ENCODE measurements at places on chromosomes 3 and 15.
A peak's percentile ranks its signal among the peaks of the same experiment; 100 is the strongest.

GRCh38 chr15:96053031-96053780 lies 277.3 kb upstream of the NR2F2 start:
- peak; percentile 21 for DNase-seq

DNA sequence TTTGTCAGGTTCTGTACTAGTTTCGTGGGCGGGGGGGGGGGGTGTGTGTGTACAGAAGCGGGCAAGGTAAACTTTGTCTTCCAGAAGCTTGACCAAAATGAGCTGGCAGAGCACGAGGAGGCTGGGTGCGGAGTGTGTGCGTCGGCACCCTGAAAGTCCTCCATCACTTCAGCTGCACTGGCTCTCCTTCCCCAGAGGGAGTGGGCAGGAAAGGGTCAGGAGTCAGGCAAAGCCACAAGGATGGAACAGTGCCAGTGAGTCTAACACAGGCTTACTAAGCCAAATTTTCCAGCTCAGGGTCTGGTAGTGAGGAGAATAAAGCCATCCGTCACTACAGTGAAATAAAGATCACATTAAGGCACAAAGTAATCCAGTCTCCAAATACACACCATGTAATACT lies 11.9 kb upstream of the SH3GL3 start:
- DNase-seq: no peak

DNA sequence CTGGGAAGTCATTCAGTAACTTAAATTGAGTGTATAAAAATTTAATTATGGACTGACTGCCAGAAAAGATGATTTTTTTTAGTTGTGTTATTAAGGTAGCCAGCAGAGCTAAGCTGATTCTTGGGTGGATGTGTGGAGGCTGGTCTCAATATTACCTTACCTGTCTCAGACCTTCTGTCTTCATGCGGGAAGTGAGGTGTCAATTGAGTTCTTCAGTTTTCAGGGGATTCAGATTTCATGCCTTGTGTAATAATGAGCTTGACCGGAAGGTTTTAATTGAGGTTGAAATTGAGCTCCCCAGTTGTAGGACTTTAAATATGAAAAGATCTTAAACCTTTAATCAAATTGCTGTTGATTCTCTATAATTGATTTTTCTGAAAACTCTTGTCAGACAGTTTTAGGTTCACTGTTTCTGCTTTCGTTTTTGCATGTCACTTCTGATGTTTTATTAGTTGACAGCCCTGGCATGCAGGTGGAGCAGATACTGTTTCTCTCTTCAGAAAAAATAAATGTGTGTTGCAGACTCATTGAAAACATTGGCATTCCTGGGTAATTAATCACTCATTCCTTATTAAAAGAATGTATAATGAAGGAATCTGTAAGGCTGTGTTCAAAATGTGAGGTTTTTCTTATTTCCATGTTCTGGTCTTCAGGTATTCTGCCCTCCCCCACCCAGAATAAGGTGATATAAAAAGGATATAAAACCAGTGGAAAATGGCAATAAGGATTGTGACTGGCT lies 54.5 kb downstream of the PSMD6 start:
- no peak for DNase-seq

DNA sequence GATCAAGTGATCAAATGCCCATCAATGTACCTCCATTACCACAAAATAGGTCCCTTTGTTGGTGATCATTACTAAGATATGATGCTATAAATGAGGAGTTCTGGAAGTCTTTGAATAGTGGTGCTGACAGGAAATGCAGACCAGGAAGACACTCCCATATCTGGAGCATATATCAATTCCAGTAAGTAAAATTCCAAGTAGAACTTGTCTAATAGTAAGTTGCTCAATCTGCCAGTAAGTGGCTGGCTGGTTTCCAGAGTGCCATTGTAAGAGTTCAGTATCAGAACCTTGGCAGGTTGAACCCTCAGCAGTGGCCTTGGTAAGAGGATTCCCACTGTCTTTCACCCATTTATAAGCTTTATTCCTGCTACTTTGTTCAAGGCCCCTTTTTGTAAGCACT lies 379.9 kb upstream of the RBMS3 start:
- DNase-seq: no peak

DNA sequence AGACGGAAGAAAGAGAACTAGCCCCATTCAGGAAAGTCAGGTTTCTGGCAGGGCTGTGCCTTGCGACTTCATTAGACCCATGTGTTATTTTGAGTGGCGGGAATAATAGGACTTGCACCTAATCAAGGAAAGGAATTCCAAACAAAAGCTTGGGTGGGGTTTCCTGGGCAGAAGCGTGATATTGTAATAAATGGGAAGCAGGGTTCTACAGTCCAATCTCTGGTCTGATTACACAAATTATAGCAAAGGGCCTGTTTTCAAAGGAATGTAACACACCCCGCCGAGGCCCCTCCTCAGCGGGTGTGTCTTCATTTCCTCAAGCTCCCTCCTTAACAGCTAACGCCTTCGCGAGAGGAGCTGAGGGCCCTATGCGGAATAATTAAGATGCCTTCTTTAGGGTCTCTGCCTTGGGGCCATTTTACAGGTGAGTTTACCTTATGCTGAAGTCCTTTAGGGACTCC lies 396.0 kb upstream of the C2CD4B start:
- no peak for DNase-seq

DNA sequence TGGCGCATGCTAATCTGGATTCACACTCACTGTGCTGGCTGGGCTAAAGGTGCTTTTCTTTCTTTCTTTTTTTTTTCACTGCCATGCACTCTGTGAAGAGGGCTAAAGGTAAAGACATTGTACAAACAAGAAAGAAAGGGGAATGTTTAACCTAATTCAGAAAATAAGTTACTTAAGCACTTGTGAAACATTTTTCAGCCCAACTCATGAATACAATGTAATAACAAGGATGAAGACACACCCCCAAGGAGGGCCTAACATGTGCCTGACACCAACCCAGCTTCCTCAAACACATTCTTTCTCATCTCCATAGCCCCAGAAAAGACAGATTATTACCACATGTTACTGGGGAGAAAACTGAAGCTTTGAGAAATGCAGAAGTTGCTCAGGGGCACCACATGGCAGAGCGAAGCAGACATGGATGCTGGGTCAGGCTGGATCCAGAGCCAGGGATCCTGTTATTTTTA lies 5.7 kb downstream of the STIMATE start:
- no peak for DNase-seq

DNA sequence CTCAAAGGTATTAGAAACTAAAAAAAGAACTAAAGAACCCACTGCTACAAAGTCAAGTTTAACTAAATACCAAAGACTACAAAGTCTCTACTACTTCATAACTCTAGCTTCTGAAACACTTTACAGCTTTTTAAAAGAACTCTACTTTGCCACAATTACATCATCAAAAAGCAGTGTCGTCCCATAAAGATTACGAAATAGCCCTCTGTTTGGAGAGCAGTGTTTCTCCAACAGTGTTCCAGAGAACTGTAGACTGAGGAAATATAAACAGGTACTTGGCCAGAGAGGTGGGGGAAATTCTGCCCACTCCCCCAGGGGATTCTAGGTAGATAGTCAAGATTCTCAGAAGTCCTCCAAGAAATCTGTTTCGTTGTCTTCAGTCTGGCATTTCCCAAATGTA lies 225.6 kb downstream of the PDZRN3 start:
- no peak for DNase-seq

- no peak for DNase-seq
Measured at GRCh38 chr15:38195191-38195901, 57.3 kb upstream of the SPRED1 start.

DNA sequence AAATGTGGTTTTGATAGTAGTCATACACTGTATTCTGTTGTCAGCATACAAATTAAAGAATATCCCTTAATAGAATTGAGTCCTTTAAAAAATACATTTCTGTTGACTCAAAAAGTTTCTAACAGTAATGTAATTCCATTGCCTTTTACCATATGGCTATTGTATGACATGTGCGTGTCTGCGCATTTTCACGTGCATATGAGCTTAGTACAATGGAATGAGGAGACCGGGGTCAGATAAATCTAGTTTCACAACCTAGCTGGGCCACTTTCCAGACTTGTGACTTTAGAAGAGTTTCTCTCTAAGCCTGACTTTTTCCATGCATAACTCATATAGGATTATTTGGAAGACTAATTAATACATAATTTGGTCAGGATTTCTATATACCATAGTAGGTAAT lies 38.7 kb downstream of the ZBTB38 start:
- DNase-seq: no peak

DNA sequence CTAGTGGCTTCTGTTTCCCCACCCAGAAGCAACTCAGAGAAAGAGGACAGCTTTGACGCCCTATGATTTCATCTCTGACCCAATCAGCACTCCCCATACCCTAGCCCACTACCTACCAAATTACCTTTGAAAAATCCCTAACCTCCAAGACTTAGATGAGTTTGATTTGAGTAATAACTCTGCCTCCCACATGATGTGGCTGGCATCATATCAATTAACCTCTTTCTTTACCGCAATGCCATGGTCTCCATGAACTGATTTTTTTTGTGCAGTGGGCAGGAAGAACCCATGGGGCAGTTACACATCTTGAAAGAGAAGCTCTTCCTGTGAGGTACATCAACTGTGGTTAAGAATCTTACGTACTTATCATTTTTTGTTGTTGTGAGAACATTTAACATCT lies 25.5 kb upstream of the APOD start:
- no peak for DNase-seq

- DNase-seq: no peak
Measured at GRCh38 chr3:182793663-182794454, 555 bp downstream of the ATP11B start.

- no peak for DNase-seq
Measured at GRCh38 chr3:14879211-14879874, 60.6 kb downstream of the FGD5 start.

- no peak for DNase-seq
Measured at GRCh38 chr3:100830931-100831330, 121.6 kb downstream of the TFG start.

- no peak for DNase-seq
Measured at GRCh38 chr3:153502682-153503081, 340.7 kb downstream of the RAP2B start.

DNA sequence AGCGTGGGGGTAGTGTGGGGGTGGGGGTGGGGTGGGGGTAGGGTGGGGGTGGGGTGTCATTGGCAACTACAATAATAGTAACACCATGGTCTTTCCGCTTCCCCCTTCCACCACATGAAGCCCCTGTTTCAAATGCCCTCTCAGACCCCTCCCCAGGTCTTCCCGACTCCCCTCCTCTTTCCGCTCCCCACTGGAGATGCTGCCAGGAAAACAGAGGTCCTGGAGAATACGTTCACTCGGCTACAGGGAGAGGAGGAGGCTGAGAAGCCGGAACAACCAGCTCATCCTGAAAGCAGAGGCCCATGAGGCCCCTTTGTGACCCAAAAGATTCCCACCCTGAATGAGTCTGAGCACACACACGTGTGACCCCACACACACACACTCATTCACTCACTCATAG lies 75.4 kb downstream of the CPN2 start:
- no peak for DNase-seq

DNA sequence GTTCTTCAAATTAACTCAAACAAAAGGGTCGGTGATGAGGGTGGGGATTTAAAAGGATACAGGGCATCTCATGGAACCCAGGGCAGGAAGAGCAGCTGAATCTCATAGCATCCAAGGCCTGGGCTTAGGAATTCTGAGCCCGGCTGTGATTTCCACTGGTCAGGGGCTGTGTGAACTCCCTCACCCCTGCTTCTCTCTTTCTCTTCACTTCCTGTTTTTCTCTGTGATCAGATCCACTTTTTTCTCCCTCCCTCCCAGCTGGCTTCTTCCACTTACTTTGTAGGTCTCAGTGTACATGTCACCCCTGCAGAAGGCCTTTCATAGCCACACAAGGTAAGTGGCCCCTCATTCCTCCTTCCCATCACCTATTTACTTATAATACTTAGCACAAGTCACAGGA lies 68.2 kb upstream of the CORO2B start:
- DNase-seq: no peak

DNA sequence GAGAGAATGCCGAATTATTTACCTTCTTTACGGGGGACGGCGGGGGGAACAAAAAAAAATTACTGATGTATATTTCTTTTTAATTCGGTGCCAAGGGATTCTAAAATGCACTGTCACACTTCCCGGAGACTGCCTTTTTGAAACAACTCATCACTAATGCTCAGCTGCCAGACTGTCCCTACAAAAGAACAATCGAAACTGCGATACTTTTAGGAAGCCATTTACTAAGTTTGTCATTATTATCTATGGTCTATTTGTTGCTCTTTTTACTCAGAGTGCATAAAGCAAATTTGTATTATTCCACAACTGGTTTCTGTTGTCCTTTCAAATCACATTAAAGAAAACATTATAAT lies 60.8 kb downstream of the TM4SF4 start:
- no peak for DNase-seq

- DNase-seq: no peak
Measured at GRCh38 chr3:194852831-194853508, 167.3 kb downstream of the FAM43A start.

GRCh38 chr15:73879426-73879825 lies 6.1 kb downstream of the TBC1D21 start:
- no peak for DNase-seq

DNA sequence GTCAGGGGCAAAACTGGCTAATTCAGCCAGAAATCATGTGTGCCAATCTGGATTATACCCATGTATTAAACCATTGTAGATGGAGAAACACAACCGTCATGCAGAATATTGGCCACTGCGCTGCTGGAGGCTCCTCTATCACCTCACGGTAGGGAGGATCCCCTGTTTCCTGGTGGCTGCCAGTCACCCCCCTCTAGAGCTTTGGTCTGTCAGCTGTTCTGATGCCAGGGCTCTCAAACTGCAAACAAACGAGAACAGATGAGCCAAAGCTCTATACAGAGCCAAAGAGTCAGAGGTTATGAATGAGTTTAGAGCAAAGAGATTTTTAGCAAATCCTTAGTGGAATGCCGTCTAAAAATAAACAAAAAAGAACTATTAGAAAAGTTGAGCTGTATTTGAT lies 62.5 kb downstream of the IL20RB start:
- no peak for DNase-seq

DNA sequence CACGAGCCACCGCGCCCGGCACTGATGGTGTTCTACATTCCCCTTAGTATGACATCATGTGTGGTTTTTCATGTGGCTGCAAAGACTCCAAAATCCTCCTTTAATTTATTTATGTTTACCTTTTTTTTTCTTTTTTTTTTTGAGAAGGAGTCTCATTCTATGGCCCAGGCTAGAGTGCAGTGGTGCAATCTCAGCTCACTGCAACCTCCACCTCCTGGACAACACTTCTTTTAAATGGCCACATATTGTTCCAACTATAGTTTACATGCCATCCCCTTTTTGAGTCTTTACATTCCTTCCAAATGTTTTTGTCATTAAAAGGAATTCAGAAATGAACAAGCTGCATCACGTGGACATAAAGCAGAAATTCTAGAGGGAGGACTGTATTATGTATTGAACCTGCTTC lies 10.3 kb upstream of the CDV3 start:
- DNase-seq: no peak

- DNase-seq: no peak
Measured at GRCh38 chr3:197216169-197216860, 82.1 kb downstream of the DLG1 start.

Data from NCI-H187 treated with DMSO at 0.1 percent for 48 hours (cell line).